NCI-H774 (cell line): ENCODE measurements at places on chromosomes 7 and 10.

GRCh38 chr10:33115738-33116719 lies 158.0 kb upstream of the ITGB1 start:
- peak; percentile 19 for DNase-seq

GRCh38 chr7:90661290-90662151 lies 65.4 kb downstream of the CDK14 start:
- DNase-seq, result no peak

GRCh38 chr7:104231054-104232046 lies 23.5 kb upstream of the ORC5 start:
- DNase-seq, result peak; percentile 21

DNA sequence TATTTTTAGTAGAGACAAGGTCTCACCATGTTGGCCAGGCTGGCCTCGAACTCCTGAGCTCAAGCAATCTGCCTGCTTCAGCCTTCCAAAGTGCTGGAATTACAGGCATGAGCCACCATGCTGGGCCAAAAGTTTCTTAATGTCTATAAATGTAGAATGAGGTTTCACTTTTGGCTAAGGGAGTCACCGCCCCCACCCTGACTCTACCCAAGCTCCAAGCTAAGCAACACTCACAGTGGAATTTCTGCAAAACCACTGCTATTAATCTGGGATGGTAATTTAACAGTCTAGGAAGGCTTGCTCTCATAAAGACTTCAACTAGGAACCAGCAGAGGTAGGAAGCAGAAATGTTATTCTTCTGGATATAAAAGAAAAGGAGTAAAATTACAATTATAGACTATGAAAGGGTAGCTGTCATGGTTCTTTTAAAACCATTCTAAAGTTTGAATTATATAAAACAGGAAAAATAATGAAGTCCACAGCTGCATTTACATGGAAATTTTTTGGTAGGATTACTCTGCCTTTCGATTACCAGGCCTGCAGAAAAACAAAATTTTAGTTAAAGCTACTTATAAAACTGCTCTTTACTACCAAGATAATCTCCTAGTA lies 211.6 kb downstream of the SFMBT2 start:
- no peak for DNase-seq

GRCh38 chr10:75612904-75613684 lies 181.7 kb downstream of the LRMDA start:
- no peak for DNase-seq

DNA sequence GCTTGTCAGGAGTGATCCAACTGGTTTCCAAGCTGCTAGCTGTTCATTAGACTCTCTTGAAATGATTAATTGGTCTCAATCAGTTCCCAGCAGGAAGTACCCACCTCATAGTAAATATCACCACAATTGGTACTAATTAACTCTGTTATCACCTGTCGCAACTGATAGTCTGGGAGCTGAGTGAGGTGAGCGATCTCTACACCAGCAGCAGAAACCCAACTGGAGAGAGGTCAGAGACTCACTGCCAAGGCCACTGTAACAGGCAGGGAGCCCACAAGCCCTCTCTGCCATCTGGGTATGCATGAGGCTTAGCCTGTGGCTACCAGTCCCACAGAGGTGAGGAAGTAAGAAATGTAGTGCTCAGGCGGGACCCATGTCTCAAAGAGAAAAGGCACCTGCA lies 245.5 kb downstream of the DYNC1I1 start:
- DNase-seq, result peak; percentile 81

- no peak for DNase-seq
Observed at GRCh38 chr7:108203537-108203936, 73.4 kb upstream of the LAMB4 start.

DNA sequence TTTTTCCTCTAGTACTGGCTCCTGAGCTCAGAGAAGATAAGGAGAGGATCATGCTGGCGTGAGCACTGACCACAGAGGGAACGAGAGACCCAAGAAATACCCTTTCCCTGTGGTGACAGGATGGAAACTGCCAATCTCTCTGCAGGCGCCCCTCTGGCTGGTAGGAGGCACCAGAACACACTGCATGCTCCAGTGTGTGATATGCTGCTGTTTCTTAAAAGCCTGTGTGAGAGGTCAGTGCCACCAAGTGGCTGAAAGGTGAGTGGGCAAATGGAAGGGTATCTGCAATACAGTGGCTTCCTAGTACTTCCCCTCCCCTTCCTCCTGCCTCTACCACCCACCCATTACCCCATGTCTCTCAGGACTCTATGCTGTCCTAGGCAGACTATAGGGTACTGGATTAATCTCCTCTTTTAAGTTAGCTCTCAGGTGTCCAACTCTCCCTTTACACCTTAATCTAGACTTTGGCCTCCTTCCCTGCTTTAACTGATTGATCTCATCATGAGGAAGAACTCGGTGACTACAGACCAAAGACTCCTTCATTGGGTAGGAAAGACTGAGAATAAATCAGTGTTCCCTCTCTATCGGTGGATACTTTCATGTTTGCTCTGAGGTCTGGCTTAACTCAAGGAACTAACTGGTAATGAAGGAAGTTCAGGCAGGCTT lies 283.6 kb downstream of the ADRA2A start:
- no peak for DNase-seq

- DNase-seq, result no peak
Observed at GRCh38 chr7:31114593-31115343, 62.7 kb downstream of the ADCYAP1R1 start.

DNA sequence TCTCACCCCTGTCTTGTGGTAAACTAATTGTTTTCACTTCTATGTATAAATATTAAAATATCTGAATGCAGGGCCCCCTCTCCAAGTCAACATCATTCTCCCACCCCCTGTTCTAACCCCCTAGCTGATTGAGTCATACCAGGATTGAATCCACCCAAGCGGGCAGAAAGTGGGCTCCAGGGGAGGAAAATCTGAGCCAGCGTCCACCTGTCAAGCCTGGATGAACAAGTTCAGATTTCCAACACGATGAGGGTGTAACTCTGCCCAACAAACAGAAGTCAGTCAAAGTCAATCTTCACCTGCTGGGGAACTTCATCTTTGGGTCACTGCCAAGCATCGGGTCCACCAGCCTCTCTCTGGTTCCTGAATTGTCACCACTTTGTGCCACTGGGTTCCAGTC lies 162.9 kb upstream of the CELF2 start:
- no peak for DNase-seq

DNA sequence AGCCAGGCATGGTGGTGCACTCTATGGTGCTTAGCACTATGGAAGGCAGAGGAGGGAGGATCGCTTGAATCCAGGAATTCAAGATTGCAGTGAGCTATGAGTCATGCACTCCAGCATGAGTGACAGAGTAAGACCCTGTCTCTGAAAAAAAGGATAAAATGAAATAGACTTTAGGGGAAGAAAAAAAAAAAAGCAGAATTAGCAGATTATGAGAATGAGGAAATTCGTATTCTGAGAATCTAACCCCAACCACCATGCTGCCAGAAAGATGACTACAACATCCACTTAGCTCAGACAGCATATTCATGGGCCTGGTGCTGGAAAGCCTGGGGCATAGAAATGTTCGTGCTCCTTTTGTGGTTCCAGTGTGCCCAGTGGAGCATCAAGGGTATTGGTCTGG lies 63.3 kb downstream of the TMEM26 start:
- DNase-seq, result no peak

DNA sequence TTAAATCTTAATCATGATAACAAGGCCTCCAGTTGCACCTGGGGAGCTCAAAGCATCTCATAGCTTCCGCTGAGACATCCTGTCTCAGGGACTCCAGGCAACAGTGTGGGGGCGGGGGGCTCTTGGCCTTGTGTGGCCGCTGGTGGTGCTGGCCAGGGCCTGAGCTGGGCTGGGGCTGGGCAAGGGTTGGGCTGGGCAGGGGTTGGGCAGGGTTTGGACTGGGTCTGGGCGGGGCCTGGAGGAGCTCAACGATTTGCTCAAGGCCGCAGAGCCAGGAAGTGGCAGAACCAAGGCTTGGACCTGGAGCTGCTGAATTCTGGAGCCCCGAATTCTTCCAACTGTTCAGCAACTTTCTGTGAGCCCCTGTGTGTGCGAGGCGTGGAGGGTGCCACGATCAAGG lies 37.9 kb upstream of the PSMG3 start:
- no peak for DNase-seq

DNA sequence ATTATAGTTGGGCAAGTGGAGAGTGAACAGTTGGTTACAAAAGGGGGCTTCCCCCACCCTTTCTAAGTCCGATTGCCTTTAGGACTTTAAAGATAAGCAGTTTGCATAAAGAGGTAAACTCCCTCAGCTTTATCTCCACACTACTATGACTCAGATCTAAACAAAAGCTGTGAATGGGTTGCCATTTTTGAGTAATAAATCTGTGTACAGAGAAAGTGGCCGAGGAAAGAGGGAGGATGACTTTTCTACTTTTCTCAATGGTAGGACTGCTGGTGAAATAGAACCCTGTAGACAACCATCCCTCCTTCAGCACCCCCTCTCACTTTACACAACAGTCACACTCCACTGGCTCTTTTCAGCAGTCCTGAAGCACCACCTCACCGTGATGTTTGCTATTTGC lies 71.2 kb downstream of the DNMBP start:
- no peak for DNase-seq

DNA sequence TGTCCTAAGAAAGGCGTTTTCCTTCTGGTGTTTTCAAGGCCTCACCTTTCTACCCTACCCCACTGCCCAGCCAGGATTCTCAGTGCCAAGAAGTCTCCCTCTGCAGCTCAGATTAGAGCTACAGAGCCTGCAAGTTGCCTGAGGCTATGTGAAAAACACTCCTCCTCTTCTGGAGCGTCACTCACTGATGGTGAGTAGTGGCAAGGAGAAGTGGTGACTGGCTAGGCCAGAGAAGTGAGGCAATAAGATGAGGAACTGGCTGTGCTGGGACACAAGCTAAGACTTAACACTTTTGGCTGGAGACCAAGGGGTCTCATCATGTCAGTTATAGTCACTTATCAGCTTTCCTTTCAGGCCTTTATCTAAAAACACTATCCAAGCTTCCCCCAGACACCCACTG lies 86.7 kb upstream of the PRKAR2B start:
- DNase-seq, result no peak

GRCh38 chr10:71696628-71697326 lies 22.8 kb downstream of the C10orf105 start:
- no peak for DNase-seq

GRCh38 chr7:36506820-36507219 lies 117.2 kb downstream of the ANLN start:
- DNase-seq, result no peak

DNA sequence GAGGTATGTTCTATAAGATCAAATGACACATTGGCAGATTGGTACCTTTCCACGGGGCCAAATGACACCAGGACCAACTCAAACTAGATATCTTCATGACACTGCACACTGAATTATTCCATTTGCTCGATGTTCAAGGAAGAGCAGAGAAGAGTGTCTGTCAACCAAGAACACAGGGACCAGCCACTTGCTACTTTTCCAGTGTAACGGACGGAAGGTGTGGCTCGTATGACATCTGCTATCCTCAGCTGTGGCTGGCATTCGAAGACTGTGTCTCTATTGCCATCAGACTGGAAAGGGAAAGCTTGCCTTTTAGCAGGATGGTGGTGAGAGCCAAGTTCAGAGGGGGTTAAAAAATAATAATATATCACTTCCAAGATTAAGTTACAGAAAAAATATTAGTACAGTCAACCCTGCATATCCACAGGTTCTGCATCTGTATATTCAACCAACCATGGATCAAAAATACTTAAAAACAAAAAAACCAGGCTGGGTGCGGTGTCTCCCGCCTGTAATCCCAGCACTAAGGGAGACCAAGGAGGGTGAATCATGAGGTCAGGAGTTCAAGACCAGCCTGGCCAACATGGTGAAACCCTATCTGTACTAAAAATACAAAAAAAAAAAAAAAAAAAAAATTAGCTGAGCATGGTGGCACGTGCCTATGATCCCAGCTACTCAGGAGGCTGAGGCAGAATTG lies 237.1 kb downstream of the PRPF18 start:
- no peak for DNase-seq

- DNase-seq, result no peak
Observed at GRCh38 chr7:118312966-118313365, 88.5 kb downstream of the ANKRD7 start.

- no peak for DNase-seq
Observed at GRCh38 chr7:90824386-90825307, 228.5 kb downstream of the CDK14 start.

DNA sequence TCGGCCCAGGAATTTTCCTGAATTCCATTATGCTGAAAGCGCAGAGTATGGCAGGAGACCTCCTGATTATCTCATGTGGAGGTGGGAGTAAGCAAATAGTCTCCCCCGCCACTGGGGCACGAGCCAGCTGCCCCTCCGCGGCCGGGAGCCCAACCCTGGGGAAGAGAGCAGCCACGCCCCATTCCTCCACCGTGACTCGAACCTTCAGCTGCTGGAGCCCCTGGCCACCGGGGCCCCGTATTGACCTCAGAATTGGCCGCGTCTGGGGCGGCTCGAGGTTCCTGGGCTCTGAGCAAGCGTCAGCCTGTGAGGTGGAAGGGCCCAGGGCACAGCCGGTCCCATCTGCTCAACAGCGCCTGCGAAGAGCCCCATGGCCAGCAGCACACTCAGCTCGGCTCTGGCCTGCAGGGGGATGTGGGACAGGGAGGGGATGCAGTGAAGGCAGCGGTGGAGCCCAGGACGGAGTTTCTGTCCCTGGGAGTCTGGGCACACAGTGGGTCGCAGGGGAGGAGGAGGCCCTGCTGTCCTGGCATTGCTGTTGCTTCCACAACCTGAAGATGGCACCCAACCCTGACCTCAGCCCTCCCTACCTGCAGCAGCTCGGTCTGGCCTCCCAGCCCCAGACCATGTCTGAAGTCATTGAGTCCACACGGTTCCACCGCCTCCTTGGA lies 97.8 kb downstream of the CHST15 start:
- DNase-seq, result peak; percentile 17

DNA sequence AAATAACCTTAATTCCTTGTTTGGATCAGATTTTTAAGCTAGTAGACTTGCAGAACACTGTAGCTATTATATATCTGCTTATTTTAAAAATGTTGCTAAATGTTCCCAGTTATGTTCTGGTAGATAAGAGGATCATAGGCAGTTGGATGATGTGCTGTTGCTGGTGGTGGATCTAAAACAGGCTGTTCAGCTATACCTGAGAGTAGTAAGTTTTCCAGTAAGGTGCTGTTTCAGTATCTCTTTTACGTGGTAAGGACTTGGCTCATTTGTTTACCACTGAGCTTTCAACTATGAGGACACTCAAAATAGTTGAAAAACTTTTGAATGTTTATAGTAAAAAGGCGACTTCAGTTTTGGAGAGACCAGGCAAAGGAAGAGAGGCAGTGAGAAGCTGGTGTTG lies 180.9 kb downstream of the CDK14 start:
- no peak for DNase-seq

GRCh38 chr10:72056113-72056512 lies 32.2 kb downstream of the SPOCK2 start:
- DNase-seq, result no peak

DNA sequence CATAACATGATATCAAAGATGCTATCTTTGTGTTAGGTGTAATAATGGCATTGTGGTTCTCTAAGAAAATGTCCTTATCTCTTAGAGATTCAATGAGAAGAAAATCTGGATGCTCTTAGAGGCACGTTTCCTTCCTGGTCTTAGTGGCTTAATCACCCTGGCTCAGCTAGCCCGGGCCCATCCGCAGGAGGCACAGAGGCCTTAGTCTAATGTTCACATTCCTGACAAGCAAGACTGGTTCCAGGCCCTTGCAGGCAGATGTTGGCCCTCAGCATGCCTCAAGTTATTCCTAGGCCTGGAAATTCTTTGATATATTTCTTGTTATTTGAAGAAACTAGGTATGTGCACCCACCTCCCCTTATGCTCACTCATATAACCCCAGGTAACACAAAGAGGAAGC lies 357.6 kb downstream of the SFMBT2 start:
- DNase-seq, result no peak
